IPS DF 19.7 (cell line): ENCODE measurements at places on chromosomes 1 and 21.

DNA sequence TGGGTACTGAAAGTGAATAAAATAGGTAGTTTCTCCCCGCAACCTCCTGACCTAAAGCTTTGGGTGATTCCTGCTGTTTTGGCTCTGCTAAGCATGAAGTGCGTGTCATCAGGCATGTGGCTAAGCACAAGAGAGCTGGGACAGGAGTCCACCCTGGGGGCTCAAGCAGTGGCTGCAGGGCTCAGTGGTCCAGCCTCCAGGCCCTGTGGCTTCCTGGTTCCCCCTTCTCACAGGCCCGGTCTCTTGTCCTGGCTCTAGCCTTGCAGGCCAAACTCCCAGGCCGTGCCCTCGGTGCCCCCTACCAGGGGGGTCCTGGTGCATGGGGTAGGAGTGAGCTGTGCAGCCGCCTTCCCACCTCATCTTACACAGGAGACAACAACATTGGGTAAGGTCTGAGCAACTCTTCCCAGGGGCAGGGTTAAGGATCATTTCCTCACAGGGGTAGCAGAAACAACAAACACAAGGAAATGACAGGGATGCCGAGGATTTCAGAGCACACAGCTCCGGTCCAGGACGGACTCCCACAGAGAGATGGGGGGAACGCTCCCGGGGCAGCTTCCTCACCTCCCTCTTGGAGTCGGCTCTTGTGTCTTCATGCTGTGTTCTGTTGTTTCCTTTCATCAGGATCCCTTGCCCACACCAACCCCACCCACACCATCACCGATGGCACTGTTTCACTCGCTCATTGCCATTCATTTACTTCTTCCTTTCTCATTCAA, 19.8 kb upstream of the SLC2A1 start:
- DNase-seq: peak; percentile 50

DNA sequence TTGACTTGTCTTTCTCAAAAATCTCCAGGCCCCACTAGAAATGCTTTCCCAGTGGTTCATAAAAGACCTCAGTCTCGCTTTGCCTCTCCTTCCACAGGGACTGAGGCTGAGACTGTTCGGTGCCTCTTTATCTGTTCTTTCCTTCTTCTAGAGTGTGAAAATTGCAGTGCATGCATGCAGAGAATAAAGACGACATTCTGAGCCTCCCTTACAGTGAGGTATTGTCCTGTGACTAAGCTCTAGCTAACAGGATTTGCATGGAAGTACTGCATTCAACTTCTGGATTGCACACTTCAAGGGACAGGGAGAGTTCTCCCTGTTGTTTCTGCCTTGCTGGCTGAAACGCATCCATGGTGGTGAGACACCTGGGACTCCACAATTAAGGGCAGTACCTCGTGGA, 69.1 kb downstream of the COLGALT2 start:
- no peak for DNase-seq

DNA sequence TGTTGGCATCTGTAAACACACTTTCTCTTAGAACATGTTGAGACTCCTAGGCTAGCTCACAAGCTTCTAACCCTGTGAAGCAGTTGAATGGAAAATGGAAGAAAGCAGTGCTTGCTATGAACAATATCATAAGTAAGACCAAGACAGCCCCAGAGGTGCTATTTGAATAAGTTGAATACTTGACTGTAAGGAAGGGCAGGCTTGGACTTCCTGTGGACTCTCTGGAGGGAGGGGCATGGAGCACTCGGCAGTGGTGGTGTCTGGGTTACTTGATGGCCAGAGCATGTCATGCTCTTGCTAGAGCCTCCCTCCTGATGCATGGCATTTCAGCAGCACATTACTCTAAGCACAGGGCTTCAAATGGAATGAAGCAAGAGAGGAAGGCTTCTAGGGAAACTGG, 60.0 kb downstream of the MRPS6 start:
- DNase-seq: no peak

DNA sequence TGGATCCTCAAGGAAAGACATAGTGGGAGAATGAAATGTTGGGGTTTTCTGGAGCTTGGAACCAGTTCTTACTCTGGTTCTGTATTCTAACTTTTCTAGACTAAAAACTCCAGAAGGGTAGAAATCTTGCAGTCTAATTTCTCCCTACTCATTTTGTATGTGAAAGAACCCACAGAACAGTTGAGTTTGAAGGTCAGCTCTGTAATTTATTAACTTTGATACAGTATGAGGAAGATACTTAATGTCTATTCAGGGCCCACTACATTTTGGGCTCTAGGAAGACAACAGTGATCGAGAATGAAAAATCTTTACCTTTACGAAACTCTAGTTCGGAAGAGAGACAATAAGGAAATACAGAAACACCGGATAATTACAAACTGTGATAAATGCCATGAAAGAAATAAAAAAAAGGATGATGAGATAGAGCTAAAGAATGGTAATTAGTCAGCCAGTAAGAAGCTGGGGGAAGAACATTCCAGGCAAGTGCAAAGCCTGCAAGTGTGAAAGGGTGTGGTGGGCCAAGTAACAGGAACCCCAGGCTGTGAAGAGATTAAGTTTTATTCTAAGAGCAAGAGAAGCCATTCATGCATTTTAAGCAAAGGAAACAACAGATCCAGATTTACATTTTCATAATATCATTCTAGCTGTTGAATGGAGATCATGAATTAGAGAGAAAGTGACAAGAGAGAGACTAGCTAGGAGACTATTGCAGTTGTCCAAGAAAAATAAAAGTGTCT, 159.9 kb upstream of the HMCN1 start:
- no peak for DNase-seq

DNA sequence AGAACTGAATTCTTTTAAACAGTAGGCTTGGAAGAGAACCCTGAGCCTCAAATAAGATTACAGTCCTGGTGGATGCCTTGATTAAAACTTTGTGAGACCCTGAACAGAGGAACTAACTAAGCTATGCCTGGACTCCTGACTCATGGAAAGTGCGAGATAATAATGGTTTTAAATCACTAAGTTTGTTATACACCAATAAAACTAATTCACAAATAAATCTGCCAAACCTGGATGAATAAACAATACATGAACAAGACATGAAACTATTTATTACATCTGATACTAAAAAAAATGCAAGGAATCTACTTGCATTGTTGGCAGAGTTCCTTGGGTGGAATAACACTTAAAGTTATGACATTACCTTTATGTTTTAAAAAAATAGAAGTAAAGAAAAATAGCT, 118.4 kb downstream of the PIGK start:
- DNase-seq: no peak

- no peak for DNase-seq
Measured at GRCh38 chr1:46699666-46700065, 19.2 kb downstream of the EFCAB14 start.

GRCh38 chr1:238252033-238252802, 361.5 kb upstream of the ZP4 start:
- peak; percentile 88 for DNase-seq

- no peak for DNase-seq
Measured at GRCh38 chr1:199978408-199978940, 49.0 kb upstream of the NR5A2 start.

DNA sequence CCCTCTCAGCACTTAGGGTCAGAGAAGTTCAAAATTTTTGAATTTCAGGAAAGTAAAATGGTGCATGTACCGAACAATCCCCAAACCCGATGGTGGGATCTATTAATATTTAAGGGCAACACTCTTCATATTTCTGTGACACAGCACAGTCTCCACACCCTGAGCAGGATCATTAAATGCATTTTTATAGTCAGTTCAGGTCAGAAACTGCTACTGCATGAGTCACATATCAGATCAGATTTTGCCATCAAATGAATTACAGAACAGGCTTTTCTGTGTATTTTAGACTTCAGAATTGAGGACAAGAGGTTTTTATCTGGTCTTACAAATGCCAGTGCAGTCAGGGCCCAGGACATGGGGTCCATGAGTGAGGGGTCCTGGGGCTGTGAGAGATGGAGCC, 79.2 kb downstream of the RIPK4 start:
- DNase-seq: no peak

- DNase-seq: peak; percentile 90
Measured at GRCh38 chr1:244361764-244362473, 89.8 kb downstream of the ADSS2 start.

DNA sequence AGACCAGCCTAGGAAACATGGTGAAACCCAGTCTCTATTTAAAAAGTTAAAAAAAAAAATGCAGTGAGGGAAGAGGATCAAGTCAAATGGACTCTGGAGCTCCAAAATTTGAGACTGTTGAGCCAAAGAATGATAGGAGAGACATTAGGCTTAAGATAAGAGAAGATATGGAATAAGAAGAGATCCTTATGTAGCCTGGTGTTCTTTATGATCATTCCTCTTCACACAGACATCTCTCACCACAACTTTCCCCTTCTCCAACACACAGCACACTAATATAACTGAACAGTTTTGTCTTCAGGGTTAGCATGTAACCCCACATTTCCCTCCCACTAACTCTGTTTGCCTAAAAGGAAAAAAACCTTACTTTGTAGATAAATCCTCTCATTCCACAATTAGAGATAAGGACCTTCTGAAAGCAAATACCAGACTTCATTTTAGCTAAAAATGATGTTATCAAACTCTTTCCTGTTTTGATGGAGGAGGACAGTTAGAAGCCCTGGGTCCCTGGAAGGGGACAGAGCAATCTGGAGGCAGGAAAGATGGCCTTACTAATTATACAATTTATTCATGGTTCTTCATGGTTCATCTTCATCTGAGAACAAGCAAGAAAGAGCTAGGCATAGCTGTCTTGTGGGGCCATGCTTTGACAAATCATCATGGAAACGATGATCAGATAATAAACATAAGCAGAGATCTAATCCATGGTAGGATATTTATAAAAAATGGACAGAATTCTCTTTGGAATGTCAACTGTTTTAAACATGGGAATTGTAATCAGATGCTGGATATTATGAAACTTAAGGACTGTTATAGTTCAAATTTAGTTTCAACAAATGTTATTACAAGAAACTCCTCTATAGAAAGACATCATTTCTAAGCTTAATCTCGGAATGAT, 96.7 kb upstream of the S1PR1 start:
- DNase-seq: no peak

GRCh38 chr1:203559523-203559922, 65.6 kb downstream of the OPTC start:
- no peak for DNase-seq

DNA sequence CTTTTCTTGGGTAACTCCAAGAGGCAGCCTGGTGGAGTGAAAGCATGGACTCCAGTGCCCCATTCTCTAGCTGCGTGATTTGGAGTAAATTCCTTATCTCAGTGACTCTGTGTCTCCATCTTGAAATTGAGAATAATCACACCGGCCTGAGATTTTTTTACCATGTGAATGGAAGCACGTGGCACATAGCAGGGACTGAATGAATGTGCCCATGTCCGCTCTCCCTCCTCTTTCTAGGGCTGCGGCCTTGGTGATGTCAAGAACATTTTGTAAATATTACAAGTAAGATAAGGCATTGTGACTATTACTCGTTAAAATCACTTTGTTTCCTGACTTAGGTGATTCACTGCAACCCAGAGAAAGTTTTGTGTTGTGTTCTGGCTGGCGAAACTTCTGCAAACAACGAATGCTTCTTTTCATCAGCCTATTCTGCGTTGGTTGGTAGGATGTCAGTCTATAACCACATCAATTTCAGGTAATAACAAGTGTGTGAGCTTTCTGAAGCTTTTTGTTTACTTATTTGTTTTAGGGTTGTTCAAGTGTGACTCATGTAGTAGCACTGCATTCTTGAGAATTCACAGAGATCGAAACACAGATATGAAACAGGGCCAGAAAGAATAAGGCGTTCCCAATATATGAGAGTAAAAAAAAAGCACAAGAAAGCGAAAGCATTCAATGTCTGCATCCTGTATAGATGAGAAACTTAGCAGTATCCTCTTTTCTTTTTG, 135.7 kb upstream of the SLC45A1 start:
- no peak for DNase-seq
